Smooth muscle cell of bladder (primary cell): ENCODE measurements at places on chromosomes 6 and 20. TPM values are rescaled to one million over a fixed set of nuclear protein-coding genes. Genes with fewer than 3 reads are reported as not detected.

Gene REPS1
- total RNA-seq: 19.5 and 20.6 TPM in 2 replicates

Gene DYNLT2
- 0.65 and 0.85 TPM in 2 replicates for total RNA-seq

Gene OR5V1
- total RNA-seq: not detected in 2 replicates

Gene GABBR1
- 10.2 and 13.5 TPM in 2 replicates for total RNA-seq

Gene SOBP
- total RNA-seq: 4.2 and 5.3 TPM in 2 replicates

Gene GSTA3
- not detected in 2 replicates for total RNA-seq

Gene HSD17B8
- 4.8 and 7.4 TPM in 2 replicates for total RNA-seq

Gene CD93
- 0.14 and 2.1 TPM in 2 replicates for total RNA-seq

Gene PERP
- total RNA-seq: 20.8 and 32.4 TPM in 2 replicates

Gene PXDC1
- total RNA-seq: 40.7 and 49.5 TPM in 2 replicates

Gene MAN1A1
- total RNA-seq: 142 and 176 TPM in 2 replicates

Gene SLC26A8
- total RNA-seq: 0.09 and 0.14 TPM in 2 replicates

Gene TRIM26
- 19.0 and 20.1 TPM in 2 replicates for total RNA-seq

Gene ENPP5
- 0.46 and 0.85 TPM in 2 replicates for total RNA-seq

Gene MAS1
- under 0.01 and 0.09 TPM in 2 replicates for total RNA-seq

Gene CAP2
- total RNA-seq: 4.0 and 9.5 TPM in 2 replicates

Gene LRRC1
- 7.9 and 8.8 TPM in 2 replicates for total RNA-seq

Gene SLC17A1
- total RNA-seq: not detected in 2 replicates

Gene RAB44
- under 0.01 TPM in 2 replicates for total RNA-seq

Gene COL12A1
- 686 and 786 TPM in 2 replicates for total RNA-seq

Gene DCDC2
- total RNA-seq: 0.09 and 0.14 TPM in 2 replicates

Gene ZFAND3
- total RNA-seq: 20.6 and 32.2 TPM in 2 replicates

Gene NMBR
- total RNA-seq: 0.09 TPM in 1 of 2 replicates, not detected in the other

Gene FERMT1
- 2.8 and 4.3 TPM in 2 replicates for total RNA-seq

Gene PDE10A
- total RNA-seq: 37.3 and 89.7 TPM in 2 replicates

Gene DAAM2
- total RNA-seq: 1.4 and 1.9 TPM in 2 replicates

Gene FRK
- total RNA-seq: 1.9 and 3.1 TPM in 2 replicates

Gene BPI
- total RNA-seq: not detected in 2 replicates

Gene ACOT13
- total RNA-seq: 9.7 and 13.3 TPM in 2 replicates

Gene GSTA2
- total RNA-seq: not detected in 2 replicates

Gene GLYATL3
- not detected in 2 replicates for total RNA-seq

Gene PRSS16
- total RNA-seq: 0.28 TPM in 1 of 2 replicates, not detected in the other

Gene TMC2
- total RNA-seq: 0.18 TPM in 1 of 2 replicates, not detected in the other

Gene PSMB1
- total RNA-seq: 270 and 365 TPM in 2 replicates

Gene SLC24A3
- 1.6 and 2.4 TPM in 2 replicates for total RNA-seq

Gene EFCAB8
- total RNA-seq: 0.28 TPM in 2 replicates

Gene ULBP2
- 2.6 and 2.7 TPM in 2 replicates for total RNA-seq

Gene CGA
- 0.09 TPM in 1 of 2 replicates, not detected in the other for total RNA-seq

Gene SMLR1
- not detected in 2 replicates for total RNA-seq

Gene SOX4
- 30.7 and 42.4 TPM in 2 replicates for total RNA-seq

Gene TRIM15
- total RNA-seq: not detected in 2 replicates

Gene FAM120B
- total RNA-seq: 13.4 and 17.7 TPM in 2 replicates

Gene PHACTR3
- not detected in 2 replicates for total RNA-seq

Gene NOX3
- not detected in 2 replicates for total RNA-seq
